ENCODE measurements at places on chromosomes 6 and 20. TPM values are rescaled to one million over a fixed set of nuclear protein-coding genes. Genes with fewer than 3 reads are reported as not detected.

Gene FRS3
- polyA plus RNA-seq = 4.8 TPM

Gene BPIFA1
- polyA plus RNA-seq = not detected

DNA sequence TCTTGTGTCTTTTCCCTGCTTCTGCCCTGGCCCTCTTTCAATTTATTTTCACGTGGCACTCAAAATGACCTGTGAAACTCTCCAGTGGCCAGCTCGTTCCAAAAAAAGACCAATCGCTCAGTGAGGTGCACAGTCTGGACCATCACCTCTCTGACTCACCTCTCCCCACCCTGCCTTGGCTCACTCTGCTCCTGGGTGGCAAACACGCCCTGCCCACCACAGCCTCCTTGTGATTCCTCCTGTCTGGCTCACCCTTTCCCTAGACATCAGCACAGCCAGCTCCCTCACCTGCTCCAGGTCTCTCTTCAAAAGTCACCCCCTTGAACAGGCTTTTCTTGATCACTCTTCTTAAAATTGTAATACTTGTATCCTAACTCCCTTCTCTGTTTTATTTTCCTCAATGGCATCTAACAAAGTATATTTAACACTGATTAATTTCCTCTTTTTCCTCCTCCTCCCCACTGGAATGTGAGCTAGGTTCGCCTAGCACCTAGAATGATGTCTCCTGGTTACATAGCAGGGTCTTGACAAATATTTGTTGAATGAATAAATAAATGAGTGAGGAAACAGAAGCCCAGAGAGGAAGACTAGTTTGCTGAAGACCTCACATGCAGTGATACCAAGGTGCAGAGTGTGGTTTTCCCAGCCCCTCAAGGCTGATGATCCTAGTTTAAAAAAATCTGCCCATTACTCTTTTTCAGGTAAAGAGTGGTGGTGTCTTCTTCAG, 109.0 kb downstream of the GJA10 start:
- H3K27me3 ChIP-seq = no peaks in the 10 kb centered on the region
- no peaks in the 10 kb centered on the region for H3K36me3 ChIP-seq
- no peak overlapping the region for H3K27ac ChIP-seq
- H3K4me1 ChIP-seq = no peaks in the 10 kb centered on the region

GRCh38 chr6:13536796-13537526, 37.4 kb upstream of the SIRT5 start:
- no peak for DNase-seq
- no peaks in the 10 kb centered on the region for H3K27me3 ChIP-seq
- H3K4me1 ChIP-seq = no peaks in the 10 kb centered on the region
- no peak overlapping the region for H3K27ac ChIP-seq
- H3K4me3 ChIP-seq = no peak overlapping the region

- H3K4me3 ChIP-seq = no peak overlapping the region
- no peak overlapping the region for H3K27ac ChIP-seq
- H3K27me3 ChIP-seq = no peaks in the 10 kb centered on the region
- peaks cover 19% of the 10 kb centered on the region for H3K4me1 ChIP-seq
- H3K36me3 ChIP-seq = peaks cover 59% of the 10 kb centered on the region
Observed at GRCh38 chr6:30917041-30917440, 3.0 kb downstream of the VARS2 start.

GRCh38 chr6:112176175-112176574, 78.2 kb downstream of the LAMA4 start:
- H3K4me1 ChIP-seq = no peaks in the 10 kb centered on the region
- peaks cover 49% of the 10 kb centered on the region for H3K36me3 ChIP-seq
- H3K4me3 ChIP-seq = no peak overlapping the region
- no peaks in the 10 kb centered on the region for H3K27me3 ChIP-seq
- DNase-seq = no peak

GRCh38 chr6:158039571-158040050, 57.9 kb downstream of the SYNJ2 start:
- H3K4me1 ChIP-seq = peaks cover 57% of the 10 kb centered on the region
- H3K4me3 ChIP-seq = no peak overlapping the region
- H3K27me3 ChIP-seq = no peaks in the 10 kb centered on the region
- no peaks in the 10 kb centered on the region for H3K36me3 ChIP-seq
- DNase-seq = peak; percentile 68

- H3K4me1 ChIP-seq = no peaks in the 10 kb centered on the region
- no peak overlapping the region for H3K27ac ChIP-seq
- H3K27me3 ChIP-seq = no peaks in the 10 kb centered on the region
- H3K36me3 ChIP-seq = no peaks in the 10 kb centered on the region
Observed at GRCh38 chr20:2260250-2260649, 35.6 kb upstream of the TGM3 start.

DNA sequence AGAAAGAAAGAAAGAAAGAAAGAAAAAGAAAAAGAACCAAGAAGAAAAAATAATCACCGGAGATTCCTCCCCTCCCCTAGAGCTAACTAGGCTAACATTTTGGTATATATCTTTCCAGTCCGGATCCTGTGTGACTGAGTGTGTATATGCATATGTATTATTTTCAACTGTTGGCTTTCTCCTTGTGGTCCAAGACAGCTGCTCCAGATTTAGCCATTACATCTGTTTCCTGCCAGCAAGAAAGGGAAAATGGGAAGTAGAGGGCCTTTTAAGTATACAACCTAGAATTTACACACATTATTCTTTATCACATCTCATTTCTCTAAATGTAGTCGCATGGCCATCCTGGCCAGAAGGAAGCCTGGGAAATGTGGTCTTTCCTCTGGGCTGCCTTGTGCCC, 15.2 kb downstream of the SLC52A3 start:
- H3K4me1 ChIP-seq = no peaks in the 10 kb centered on the region
- H3K36me3 ChIP-seq = no peaks in the 10 kb centered on the region
- no peak overlapping the region for H3K27ac ChIP-seq
- peaks cover 9% of the 10 kb centered on the region for H3K27me3 ChIP-seq

GRCh38 chr6:113629256-113629655, 227.9 kb upstream of the MARCKS start:
- no peak overlapping the region for H3K4me3 ChIP-seq
- H3K36me3 ChIP-seq = no peaks in the 10 kb centered on the region

Data from sigmoid colon (tissue), 7 donors.